Activated T-cell treated with anti-CD3 and anti-CD28 coated beads, Interleukin-2, amount 50 U/mL, for 48 hours (primary cell): ENCODE measurements at places on chromosomes 3 and 15.

- DNase-seq, result no peak
Observed at GRCh38 chr3:64616953-64617352, 70.8 kb downstream of the ADAMTS9 start.

DNA sequence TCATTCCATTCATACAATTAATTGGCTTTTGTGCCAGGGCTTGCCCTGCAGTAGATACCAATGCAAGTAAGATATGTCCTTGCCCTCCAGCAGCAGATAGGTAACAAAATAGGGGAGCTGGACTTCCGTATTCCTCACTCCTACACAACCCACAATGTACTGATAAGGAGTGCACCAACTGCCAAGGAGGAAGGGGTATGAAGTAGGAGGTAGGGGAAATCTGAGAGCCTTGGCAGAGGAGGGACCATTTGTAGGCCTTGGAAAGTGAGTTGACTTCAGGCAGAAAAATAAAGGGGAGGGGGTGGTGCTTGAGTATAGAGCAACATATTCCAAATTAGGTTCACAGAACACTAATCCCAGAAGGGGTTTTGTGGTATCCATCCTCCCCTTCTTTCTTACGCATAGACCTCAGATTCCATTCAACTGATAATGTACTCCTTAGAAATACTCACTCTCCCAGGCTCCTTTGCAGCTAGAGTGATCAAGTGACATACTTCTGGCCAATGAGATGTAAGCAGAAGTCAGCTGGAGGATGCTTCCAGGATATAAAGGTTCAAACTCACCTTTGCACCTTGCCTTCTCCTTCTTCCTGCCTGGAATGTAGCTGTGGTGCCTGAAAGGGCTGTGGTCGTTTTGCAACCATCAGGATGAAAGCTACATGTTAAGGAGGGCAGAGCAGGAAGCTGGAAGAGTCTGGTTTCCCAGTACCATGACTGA is 127.1 kb upstream of the SMAD3 start:
- no peak for DNase-seq

DNA sequence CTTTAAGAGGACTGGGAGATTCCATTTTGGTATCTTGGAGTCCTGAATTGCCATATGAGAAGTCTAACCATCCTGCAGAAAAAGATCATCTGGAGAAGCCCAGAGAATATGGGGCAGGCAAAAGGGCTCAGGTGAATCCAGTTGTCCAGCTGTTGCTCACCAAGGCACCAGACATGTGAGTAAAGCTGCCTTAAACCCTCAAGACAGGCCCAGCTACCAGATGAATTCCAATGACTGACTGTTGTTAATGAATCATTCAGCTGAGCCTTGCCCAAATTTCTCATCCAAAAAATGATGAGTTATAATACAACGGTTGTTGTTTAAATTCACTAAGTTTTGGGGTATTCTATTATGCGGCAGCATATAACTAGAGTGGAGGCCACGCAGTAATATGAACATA is 22.0 kb upstream of the NANOGP8 start:
- no peak for DNase-seq

GRCh38 chr3:82654708-82655107 is 893.3 kb upstream of the GBE1 start:
- DNase-seq, result no peak

DNA sequence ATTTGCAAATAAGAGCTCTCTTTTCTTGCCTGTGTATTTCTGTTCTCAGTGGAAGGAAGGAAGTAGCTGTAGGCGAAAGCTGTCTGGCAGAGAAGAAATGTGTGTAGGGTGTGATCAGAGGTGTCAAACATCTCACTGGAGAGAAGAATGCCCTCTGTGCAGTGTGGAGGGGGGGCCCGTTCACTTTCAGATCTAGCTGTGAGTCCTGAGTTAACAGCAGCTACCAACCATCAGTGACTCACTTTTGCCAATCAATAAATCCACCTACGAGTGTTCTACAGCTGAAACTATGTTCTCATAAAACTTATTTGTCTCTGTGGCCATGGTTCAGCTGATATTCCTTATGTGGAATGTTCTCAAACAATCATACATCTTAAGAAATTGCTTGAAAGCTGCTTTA is 103.7 kb downstream of the FRMD4B start:
- peak; percentile 77 for DNase-seq

- DNase-seq, result no peak
Observed at GRCh38 chr15:92304223-92304975, 89.3 kb upstream of the ST8SIA2 start.

- DNase-seq, result no peak
Observed at GRCh38 chr15:68699124-68699880, 120.5 kb downstream of the CORO2B start.

- peak; percentile 54 for DNase-seq
Observed at GRCh38 chr15:31080591-31081014, 20.9 kb downstream of the TRPM1 start.

- DNase-seq, result no peak
Observed at GRCh38 chr3:136995652-136996051, 37.9 kb downstream of the IL20RB start.

- no peak for DNase-seq
Observed at GRCh38 chr3:7015683-7016440, 154.9 kb downstream of the GRM7 start.

DNA sequence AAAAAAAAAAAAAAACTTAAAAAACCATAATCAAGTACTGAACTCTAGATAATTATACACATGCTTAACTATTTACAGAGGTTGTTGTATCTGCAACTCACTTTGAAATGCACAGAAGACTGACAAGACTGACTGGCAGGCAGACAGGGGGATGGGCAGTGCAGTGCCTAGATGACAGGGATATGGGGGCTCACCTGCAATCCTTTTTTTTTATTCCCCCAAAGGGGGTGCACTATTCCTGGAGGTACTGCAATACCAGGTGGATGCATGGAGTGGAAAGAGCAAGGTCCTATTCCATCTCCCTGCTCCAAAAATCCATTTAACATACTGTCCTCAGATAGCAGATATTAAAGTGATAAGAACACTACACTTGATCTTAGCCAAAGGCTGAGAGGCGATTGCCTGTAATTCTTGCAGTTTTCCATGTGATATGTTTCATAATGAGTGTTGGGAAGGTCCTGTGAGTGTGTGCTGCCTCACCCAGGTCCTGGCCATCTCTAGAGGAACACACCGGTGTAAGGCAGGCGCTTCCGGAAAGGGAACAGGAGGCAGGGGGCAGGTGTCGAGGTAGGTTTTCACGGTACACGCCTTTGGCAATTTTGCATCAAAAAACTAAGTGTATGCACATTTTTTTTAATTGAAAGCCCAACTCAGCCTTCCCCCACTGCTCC is 22.7 kb downstream of the SEC61A1 start:
- DNase-seq, result no peak
